ENCODE measurements at places on chromosomes 6 and 20. TPM values are rescaled to one million over a fixed set of nuclear protein-coding genes. Genes with fewer than 3 reads are reported as not detected.

DNA sequence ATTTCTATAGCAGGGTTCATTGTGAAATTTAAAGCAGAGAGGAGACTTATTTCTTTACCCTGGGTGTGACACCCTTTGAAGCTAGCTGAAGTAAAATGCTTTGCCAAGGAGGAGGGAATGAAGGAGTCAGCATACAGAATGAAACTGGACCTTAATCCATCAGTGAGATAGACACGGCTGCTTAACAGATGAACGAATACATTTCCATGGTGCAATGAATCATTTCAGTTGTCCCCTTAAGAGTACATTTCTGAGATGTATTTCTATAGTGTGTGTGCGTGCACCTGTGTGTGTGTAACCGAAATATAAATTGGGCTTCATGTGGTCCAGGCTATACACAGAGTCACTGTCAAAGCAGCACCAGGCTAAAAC, 73.8 kb upstream of the CD93 start:
- no peak for DNase-seq

GRCh38 chr6:89842228-89842627, 12.5 kb downstream of the CASP8AP2 start:
- DNase-seq: no peak

Gene SPEF1
- total RNA-seq: not detected

DNA sequence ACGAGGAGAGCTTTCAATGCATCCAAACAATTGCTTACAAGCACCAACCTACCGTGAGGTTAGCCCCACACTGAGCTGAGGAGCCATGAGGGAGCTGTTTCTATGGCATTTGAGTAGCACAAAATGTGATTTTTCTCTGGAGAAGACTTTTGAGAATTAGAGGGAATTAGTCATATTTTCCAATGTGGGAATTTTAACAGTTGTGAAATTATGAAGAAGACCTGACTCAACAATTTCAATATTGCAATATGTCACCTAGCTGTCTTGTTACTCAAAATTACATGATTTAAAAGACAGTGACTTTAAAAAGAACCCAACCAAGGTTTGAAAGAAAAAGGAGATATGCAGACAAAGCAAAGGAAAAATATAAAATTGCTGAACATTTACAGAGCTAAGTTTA, 62.6 kb upstream of the LY86 start:
- no peak for DNase-seq

GRCh38 chr6:163398815-163399214, 15.7 kb upstream of the QKI start:
- DNase-seq: no peak

Gene PSORS1C1
- 2.4 TPM for total RNA-seq

Gene PAQR8
- 4.2 TPM for total RNA-seq

Gene UNC93A
- total RNA-seq: not detected

Gene CDC5L
- 21.1 TPM for total RNA-seq

GRCh38 chr6:5215159-5215558, 45.6 kb downstream of the LYRM4 start:
- no peak for DNase-seq

DNA sequence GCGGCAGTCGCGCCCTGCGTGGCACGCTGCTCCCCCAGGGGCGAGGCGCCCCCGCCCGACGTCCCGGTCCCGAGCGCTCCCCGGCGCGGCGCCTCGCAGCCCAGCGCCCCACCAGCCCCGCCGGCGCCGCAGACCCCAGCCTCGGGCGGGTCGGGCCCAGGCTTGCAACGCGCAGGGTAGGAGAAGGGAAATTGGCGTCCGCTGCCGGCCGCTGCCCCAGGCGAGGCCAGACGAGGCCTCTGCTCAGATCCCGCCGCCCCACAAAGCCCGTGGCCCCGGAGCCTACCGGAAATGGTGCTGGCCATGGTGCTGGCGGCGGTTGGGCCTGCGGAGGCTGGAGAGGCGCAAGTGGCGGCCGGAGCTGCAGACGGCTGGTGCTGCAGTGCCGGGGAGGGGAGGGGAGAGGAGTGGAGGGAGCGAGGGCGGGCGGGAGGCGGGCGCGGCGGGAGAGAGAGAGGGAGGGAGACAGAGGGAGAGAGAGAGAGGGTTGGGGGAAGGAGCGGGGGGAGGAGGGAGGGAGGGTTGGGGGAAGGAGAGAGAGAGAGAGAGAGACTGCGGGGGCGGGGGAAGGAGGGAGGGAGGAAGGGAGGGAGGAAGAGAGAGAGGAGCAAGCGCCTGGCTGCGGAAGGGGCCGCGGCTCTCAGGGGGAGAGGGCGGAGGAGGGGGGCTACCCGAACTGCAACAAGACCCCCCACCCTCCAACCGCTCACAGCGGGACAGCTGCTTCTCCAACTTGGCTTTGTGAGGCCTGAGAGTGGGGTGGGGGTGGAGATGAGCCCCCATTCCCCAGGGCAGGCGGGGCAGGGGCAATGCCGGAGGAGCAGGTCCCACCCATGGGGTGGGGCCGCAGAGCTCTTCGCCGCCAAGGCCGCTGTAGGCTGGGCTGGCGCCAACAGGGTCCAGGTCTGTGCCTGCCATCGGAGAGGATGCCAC, at the start of gene STMN3:
STMN3 (minus strand) TSS at position 384 of the 933 bp plus-strand sequence; CDS start at position 305, 79 bp downstream.
- DNase-seq: peak; percentile 45

DNA sequence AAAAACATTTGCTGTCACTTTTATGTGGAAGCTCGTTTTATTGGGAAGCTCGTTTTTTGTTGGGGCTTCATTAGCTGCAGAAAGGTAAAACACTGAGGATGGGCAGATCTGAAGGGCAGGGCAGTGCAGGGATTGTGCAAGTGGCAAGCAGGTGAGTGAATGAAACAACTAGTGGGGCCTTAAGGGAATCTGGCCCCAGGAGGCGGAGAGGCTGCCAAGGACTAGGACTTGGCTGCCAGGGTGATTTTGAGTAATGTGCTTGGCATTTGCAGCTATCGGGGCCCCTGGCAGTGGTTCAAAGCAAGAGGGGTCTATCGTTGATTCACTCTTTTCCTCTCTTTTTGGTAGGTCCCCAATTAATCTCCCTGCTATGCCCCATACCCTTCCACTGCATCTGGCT, 11.5 kb downstream of the IL22RA2 start:
- no peak for DNase-seq

DNA sequence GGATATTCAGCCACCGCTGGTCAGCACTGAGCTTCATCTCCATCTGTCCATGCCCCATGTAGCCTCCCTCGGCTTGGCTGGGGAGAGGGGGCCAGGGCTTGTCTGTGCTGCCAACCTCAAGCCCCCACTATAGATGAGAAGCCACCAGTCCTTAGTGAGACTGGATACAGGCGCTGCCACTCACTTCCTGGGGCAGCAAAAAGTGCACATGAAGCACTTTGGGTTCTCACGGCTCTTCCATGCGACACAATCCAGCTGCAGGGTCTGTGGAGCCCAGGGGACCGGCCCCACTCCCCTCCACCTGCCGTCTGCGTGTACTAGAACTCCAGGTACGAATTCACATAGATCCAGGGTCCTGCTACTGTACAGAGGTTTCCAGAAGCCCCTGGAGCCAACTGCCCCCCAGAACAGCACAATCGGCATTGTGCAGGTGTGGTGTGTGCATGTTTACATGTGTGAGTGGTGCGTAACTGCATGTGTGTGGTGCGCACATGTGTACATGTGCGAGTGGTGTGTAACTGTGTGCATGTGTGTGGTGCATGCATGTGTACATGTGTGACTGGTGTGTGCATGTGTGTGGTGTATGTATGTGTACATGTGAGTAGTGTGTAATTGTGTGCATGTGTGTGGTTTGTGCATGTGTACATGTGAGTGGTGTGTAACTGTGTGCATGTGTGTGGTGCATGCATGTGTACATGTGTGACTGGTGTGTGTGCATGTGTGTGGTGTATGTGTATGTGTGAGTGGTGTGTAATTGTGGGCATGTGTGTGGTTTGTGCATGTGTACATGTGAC, 4.9 kb downstream of the FRMD1 start:
- no peak for DNase-seq

- no peak for DNase-seq
Observed at GRCh38 chr6:5439749-5440148, 178.4 kb downstream of the FARS2 start.

- no peak for DNase-seq
Observed at GRCh38 chr6:43125555-43125954, 45.5 kb upstream of the SRF start.

- no peak for DNase-seq
Observed at GRCh38 chr20:44659931-44660330, 8.4 kb upstream of the ADA start.

DNA sequence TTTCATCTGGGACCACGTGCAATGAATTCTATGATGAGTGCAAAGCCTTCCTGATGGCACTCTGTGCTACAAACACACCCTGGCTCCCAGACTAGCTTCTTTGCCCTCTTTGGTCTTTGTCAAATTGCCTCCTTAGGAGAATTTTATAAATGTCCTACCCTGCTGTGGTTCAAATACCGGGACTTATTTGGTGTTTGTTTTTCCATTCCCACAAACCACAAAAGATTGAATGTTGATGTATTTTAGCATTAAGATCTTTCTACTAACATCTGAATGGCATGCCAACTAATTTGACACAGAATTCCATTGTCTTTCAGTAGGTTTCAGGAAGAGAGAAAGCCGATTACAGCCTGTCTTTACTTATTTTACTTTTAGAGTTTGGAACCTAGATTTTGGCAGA, 424.2 kb upstream of the SLC35B3 start:
- DNase-seq: no peak

Gene CYB5R4
- 8.6 TPM for total RNA-seq

GRCh38 chr6:127550403-127550802, 26.6 kb upstream of the C6orf58 start:
- no peak for DNase-seq

DNA sequence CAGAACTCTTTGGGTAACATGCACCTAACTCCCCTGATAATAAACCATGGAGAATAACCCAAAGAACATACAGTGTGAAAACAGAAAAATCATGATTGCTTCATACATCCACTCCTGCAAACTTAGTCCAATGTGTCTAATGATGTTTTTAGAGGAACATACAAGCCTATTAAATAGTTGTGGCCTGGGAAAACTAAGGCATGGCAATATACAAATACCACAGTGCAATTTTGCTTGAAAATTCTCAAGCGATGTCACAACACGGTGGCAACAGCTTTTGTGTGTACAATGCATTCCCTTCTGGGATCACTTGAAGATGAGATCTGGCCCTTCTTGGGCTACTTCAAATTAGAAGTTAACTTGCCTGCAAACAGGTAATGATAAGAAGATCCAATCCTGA, 16.7 kb downstream of the MAP3K5 start:
- no peak for DNase-seq

GRCh38 chr6:104050455-104050854, 809.3 kb downstream of the HACE1 start:
- no peak for DNase-seq

- no peak for DNase-seq
Observed at GRCh38 chr6:89475634-89476033, 42.7 kb downstream of the ANKRD6 start.

Gene GGTLC1
- total RNA-seq: not detected

DNA sequence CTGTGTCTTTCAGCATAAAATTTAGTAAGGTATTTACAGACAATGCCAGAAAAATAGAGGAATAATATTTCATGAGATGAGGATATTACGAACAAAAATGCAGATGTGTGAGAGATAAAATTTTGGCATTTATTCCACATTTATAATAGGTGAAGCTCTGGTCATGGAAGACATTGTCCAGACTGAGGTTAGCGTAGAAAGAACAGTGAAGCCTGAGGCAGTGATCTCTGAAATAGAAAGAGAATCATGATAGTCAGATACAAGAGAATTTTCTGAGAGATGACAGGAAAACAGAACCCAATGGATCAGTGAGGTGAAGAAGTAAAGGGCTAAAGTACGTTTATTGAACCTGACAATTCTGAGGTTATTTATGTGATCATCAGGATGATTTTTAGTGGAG, 1155.9 kb upstream of the GJE1 start:
- DNase-seq: no peak

Gene ZNF391
- 0.71 TPM for total RNA-seq

- no peak for DNase-seq
Observed at GRCh38 chr6:44224029-44224964, 902 bp downstream of the SLC29A1 start.

DNA sequence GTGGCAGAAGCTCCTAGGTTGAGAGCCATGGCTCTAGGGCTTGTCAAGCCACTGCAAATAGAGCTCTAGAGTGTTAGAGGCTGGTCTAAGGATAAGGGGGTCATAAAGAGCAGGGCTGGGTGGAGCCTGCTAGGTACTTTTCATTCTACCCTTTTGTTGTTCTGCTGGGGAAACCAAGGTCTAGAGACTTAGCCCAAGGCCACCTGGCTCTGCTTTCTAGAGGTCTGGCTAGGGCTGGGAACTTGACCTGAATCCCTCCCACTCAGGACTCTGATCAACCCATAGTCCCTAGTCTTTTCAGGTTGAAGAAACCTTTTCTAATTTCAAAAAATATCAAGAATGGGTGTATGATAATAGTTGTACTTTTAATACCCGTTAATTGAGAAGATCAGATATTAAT, 13.7 kb downstream of the CHMP4B start:
- no peak for DNase-seq

DNA sequence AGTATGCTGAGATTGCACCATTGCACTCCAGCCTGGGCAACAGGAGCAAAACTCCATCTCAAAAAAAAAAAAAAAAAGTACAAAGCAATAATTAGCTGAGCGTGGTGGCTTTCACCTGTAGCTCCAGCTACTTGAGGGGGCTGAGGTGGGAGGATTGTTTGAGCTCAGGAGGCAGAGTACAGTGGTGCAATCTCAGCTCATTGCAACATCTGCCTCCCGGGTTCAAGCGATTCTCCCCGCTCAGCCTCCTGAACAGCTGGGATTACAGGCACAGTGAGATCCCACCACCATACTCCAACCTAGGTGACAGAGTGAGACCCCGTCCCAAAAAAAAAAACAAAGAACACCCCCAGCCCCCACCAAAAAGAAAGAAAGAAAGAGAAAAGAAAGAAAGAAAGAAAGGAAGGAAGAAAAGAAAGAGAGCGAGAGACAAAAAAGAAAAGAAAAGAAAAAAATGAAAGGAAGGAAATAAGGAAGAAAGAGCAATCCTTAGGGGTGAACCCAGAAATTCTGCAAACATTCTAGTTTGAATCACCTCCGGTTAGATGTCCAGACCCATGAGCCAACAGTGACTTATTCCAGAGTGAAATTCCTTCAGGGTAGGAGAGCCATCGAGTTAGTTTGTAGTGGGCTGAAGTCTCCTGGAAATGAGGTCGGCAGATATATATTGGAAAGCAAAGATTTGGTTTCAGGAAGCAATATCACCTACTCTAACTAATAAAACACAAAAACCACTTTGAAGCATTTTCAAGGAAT, 3.2 kb upstream of the RIPOR3 start:
- DNase-seq: no peak

DNA sequence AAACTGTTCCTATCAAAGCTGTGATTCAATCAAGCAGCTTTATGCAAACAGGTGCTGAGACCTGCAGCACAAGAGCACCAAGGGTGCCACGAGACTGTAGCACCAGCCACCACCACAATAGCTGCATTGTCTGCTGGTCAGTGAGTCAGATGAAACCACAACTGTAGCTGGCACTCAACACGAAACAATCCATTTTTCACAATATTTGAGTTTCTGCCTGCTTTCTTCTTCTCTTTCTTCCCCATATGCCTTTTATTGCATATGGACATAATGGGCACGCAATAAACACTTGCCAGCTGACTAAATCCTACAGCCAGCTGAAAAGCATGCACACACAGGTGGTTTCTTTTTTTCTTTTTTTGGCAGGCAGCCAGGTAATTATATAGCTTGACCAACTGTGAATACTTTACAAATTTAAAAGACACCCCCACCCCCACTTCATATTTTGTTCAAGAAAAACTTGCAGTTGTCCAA, 16.6 kb downstream of the SLC2A12 start:
- no peak for DNase-seq

Gene HCRTR2
- not detected for total RNA-seq

Gene FOXC1
- total RNA-seq: 13.8 TPM

Gene PRICKLE4
- 0.67 TPM for total RNA-seq

Measured in pulmonary artery endothelial cell (primary cell).